ENCODE measurements at places on chromosomes 6 and 20. TPM values are rescaled to one million over a fixed set of nuclear protein-coding genes. Genes with fewer than 3 reads are reported as not detected.

BTBD3 gene
- 11.9 TPM for total RNA-seq

TRIM31 gene
- 0.85 TPM for total RNA-seq

PI16 gene
- not detected for total RNA-seq

NKAIN4 gene
- total RNA-seq, result 5.6 TPM

TXLNB gene
- not detected for total RNA-seq

MAK gene
- 0.09 TPM for total RNA-seq

PLCB1 gene
- total RNA-seq, result 1.2 TPM

WFDC10B gene
- total RNA-seq, result not detected

All from A549 treated with Hydrocortisone at 1 μM for 4 hours (cell line).